ENCODE measurements at places on chromosomes 6 and 20.

- DNase-seq: no peak
These were observed 485.3 kb upstream of the BTBD3 start for GRCh38 chr20:11432407-11432806.

DNA sequence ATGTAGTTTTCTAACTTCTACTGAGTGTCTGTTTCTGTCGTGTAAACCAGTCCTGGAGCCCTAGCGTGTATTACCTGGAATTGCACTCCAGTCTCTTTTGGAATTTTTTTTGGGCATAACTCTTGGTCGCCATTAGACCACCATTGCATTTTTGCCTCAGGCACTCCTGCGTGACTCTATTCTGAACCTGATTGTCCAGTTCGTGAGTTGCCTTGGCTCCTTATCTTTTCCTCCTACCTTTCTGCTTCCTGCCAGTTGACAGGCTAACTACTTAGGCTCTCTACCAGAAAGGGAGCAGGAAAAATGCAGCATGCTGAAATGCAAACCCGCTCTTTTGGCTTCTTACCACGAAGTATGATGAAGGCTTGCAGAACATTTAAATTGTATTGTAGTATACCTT is 490.9 kb upstream of the SOX4 start:
- no peak for DNase-seq

GRCh38 chr6:3884007-3884745 is 35.0 kb downstream of the FAM50B start:
- no peak for DNase-seq

DNA sequence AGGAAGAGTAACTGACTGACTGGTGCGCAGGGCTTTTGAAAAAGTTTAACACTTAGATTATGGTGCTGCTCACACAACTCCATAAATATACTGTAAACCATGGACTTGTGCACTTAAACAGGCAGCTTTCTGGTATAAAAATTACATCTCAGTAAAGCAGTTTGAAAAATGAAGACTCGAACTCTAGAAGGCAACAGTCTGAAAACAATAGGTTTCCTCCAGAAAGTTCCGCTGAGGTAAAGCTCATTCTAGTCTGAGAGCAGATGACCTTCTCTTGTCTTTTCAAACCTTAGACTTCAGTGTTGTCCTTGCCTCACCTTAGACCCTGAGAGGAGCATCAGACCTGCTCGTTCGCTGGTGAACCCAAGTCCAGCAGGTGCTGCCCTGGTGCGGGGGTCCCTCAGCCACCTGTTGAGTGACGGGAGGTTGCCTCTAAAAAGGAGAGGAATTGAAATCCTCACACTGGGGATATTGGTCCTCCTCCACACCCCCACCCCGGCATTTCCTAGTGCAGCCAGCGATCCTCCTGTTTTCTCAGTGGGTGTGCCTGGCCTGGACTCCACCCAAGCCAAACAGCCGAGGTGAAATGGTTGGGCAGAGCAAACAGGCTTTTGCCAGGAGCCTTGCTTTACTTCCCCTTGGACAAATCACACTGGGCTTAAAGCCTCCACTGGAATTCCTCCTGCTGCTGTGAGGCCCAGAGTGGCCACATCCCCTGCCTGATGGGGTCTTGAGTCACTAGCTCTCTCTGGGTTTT is 14.7 kb upstream of the PYGB start:
- no peak for DNase-seq

GRCh38 chr20:54132612-54133433 is 41.0 kb downstream of the CYP24A1 start:
- DNase-seq: no peak

DNA sequence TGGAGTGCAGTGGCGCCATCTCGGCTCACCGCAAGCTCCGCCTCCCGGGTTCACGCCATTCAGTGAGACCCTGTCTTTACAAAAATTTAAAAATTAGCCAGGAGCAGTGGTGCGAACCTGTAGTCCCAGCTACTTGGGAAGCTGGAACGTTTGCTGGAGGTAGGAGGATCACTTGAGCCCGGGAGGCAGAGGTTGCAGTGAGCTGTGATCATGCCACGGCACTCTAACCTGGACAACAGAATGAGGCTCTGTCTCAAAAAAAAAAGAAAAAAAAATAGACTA is 5.7 kb upstream of the PARD6B start:
- no peak for DNase-seq

DNA sequence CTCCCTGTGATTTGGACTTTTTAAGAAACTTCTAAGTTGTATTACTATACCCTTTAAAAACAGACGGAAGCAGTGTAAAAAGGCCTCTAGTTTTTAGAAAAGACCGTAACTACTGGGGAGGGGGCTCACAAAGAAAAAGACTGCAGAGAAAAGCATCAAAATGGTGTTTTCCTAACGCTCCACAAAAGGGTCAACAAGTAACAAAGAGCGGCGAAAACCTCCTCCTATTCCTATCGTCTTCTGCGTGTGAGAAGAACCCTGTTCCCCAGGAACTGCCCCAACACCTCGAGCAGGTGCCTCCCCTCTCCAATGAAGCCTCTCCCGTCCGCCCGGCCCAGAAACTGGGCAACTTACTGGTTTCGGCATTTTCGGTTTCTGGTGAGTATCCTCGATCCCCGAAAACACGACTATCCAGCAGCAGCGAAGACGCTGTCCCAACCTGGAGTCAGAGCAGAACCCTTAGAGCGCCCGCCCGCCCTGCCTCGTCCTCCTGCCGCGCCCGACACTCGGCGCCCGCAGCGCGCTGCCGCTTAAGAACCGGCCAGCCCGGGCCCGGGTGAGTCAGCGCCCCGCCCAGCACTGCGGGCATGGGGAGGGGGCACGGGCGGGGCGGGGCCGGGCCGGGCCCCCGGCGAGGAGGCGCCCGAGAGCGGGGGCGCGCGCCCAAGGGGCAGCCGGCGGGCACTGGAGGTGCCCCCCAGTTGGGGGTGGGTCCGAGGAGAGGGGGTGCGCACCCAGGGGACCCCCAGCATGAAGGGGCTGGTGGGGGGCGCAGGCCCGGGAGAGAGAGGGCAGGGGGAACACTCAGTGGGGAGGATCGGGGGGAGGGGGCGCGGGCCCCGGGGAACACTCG is 1.2 kb downstream of the EZR start:
- peak; percentile 83 for DNase-seq

DNA sequence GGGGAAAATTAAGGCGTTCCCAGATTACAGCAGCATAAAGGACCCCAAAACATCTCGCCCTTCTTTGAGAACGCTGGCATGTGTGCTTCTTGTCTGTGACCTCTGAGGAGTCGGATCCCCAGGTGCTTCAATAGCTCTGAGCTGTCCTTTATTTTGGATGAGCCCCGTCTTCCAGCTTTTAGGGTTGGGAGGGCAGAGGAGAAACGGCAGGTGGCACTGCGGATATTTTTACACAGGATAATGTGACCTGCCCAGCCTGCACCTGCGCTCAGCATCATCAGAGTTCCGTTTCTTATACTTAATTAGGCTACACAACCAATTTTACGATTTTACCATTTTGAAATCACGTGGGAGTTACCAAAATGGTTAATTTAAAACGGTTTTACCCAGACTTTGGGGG is 147.7 kb upstream of the RPS6KA2 start:
- DNase-seq: no peak

DNA sequence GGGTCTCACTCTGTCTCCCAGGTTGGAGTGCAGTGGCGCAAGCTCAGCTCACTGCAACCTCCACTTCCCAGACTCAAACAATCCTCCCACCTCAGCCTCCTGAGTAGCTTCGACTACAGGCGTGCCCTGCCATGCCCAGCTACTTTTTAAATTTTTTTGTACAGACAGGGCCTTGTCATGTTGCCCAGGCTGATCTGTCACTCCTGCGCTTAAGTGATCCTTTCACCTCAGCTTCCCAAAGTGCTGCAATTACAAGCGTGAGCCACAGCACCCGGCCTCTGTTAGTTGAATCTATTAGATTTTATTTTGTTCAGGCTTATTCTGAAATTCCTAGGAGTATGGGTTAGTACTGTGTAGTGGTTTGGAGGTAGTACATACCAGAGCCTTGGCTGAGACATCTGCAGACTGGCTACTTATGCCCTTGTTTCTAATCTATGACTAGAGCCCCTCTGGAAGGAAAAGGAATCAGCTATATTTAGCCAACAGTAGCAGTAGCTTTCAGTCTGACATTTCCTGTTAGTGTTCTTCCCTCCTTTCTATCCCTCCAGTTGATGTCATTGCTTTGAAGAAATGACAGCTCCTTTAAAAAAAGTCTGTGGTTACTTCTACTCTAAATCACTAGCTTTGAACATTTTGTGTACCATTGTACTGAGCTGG is 74.4 kb downstream of the ITCH start:
- DNase-seq: no peak

DNA sequence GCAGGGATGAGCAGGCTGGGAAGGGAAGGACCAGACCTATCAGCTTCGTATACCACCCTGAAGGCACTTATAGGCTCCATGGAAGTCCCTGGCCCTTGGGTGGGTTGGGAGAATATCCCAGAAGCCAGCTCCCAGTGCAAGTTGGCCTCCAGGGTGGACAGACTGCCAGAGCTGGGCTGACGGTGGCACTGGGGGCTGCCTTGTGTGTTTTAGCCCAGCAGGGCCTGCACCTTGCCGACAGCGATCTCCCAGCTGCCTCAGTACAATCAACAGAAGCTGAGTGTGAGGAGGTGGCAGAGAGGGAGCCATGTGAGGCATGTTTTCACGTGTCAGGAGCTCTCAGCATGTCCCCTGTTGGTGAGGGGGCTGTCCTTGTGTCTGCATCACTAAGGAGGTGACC is 159.5 kb downstream of the VEGFA start:
- DNase-seq: no peak

GRCh38 chr6:71349395-71349794 is 60.8 kb downstream of the OGFRL1 start:
- DNase-seq: no peak

- no peak for DNase-seq
These were observed 300.8 kb downstream of the PHF3 start for GRCh38 chr6:63936399-63936798.

DNA sequence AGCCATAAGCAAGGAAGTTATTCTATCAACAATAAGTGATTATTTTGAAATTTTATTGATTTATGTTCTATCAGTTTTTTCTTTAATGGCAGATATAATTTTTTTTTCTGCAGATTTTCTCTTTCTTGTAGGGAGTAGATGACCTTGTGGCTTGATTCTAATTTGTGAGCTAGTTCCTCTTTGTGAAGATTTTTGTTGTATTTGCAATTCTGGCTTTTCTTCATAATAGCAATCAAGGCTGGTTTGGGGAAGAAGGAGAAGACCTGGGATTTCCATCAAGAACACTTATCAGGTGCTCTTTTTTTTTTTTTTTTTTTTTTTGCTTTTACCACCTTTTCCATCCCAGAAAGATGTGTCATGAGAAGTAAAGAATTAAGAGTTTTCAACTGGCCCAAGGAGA is 324.2 kb upstream of the MAN1A1 start:
- no peak for DNase-seq

- no peak for DNase-seq
These were observed 81.2 kb upstream of the SASH1 start for GRCh38 chr6:148261470-148261869.

- no peak for DNase-seq
These were observed 27.1 kb downstream of the CHMP4B start for GRCh38 chr20:33838035-33838864.

- DNase-seq: no peak
These were observed 32.2 kb downstream of the OPRM1 start for GRCh38 chr6:154071236-154071635.

DNA sequence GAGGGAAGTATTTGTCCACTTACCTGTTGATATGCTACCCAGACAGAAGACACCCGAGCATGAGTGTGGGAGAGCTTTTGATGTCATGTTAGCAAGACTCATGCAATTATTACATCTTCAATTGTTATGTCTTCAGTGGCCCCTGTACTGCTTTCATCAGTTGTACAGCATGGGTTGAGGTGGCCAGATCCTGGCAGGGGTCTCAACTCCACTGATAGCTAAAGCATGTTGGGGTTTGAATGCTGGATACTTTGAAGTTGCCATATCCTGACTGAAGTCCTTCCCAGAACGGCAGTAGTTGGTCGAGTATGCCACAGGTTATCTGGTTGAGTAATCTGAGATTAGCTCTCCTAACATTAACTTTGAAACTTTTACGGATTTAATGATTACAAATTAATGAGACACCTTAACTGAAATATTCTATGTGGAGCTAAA is 46.7 kb downstream of the LRRN4 start:
- DNase-seq: no peak

GRCh38 chr6:149108038-149108748 is 209.3 kb upstream of the TAB2 start:
- no peak for DNase-seq

DNA sequence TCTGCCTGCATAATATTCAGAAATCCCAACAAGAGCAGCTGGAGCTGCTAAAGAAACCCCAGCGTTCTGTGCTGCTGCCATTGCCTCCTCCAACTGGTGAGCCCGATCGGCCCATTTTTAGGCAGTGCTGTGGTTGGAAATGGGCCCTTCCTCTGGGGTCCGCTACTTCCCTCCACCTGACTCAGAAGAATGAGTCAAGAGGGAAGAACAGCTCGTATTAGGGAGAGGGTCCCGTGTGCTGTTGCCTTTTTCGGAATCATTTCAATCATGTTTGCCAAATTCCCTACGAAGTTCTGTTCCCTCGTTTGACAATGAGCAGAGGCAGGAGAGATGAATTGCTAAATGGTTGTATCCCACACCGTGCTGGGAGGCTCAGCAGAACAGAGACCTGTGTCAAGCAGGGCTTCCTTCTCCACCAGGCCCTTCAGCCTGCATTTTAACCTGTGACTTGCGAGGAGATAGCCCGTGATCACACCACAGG is 38.4 kb downstream of the THBS2 start:
- DNase-seq: no peak

GRCh38 chr20:51769976-51770615 is 1.9 kb upstream of the ATP9A start:
- DNase-seq: no peak

- DNase-seq: no peak
These were observed 16.0 kb downstream of the FOXP4 start for GRCh38 chr6:41561931-41562911.

- no peak for DNase-seq
These were observed 1.9 kb downstream of the TBPL1 start for GRCh38 chr6:133954657-133955576.
